Spinal cord (tissue), 10 donors: ENCODE measurements at places on chromosomes 12 and 14. TPM values are rescaled to one million over a fixed set of nuclear protein-coding genes. Genes with fewer than 3 reads are reported as not detected.

Gene RAN
- 265 TPM for total RNA-seq

Gene C12orf54
- 0.50 TPM for total RNA-seq

Gene TAMALIN
- 6.6 TPM for total RNA-seq

Gene LRP1-AS
- total RNA-seq, result not detected

DNA sequence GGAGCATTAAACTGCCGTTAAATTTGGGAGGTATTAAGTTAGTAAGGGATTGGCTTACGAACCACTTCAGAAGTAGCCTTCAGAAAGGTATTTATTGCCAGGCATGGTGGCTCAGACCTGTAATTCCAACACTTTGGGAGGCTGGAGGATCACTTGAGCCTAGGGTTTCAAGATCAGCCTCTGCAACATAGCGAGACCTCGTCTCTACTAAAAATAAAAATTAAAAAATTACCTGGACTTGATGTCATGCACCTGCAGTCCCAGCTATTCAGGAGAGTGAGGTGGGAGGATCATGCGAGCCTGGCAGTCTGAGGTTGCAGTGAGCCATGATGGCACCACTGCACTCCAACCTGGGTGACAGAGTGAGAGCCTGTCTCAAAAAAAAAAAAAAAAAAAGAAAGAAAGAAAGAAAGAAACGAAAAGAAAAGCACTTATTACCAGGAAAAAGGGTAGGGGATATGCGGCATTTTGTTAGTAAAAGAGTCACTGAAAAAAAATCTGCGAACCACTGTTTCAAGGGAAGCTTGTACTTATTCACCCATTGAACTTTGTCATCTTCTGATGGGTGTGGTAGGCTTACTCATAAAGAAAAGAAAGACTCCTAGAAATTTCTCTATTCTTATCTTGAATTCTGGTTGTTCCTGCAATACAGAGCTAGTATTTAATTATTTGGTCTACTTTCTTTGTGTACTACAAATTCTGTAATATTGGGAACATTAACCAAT, 33.6 kb upstream of the PLEKHA5 start:
- no peaks in the 10 kb centered on the region for H3K27me3 ChIP-seq
- no peak overlapping the region for H3K4me3 ChIP-seq
- no peaks in the 10 kb centered on the region for H3K4me1 ChIP-seq
- H3K27ac ChIP-seq, result no peak overlapping the region
- no peaks in the 10 kb centered on the region for H3K36me3 ChIP-seq

DNA sequence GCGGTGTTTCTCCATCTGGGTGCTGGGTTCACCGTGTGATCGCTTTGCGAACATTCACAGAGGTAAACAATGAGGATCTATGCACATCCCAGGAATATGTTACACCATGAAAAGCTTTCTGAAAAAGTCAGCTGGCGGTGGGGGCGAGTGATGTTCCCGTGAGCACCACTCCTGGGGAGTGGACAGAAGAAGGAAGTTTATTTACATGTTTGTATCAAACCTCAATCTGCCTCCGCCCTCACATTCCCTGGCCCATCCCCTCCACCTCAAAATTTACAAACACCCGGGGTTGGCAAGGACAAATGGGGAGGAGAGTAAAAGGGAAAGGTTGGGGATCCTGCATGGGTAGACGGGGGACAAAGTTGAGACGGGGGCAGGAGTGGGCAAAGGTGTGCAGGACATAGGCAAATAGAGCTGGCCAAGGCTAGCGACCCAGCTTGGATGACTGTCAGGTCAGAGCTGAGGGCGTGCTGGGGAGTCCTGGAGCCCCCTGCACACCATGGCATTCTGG, 6.9 kb downstream of the TNFRSF1A start:
- peaks cover 45% of the 10 kb centered on the region for H3K4me1 ChIP-seq
- peaks cover 22% of the 10 kb centered on the region for H3K36me3 ChIP-seq
- H3K27me3 ChIP-seq, result no peaks in the 10 kb centered on the region
- peak overlapping the region; percentile 96 for H3K27ac ChIP-seq
- no peak for DNase-seq

GRCh38 chr12:121812921-121813896, 9.4 kb downstream of the SETD1B start:
- H3K4me1 ChIP-seq, result peaks cover 35% of the 10 kb centered on the region
- H3K27me3 ChIP-seq, result no peaks in the 10 kb centered on the region
- H3K4me3 ChIP-seq, result peak overlapping the region; percentile 56
- no peak for DNase-seq
- H3K36me3 ChIP-seq, result peaks cover 95% of the 10 kb centered on the region

DNA sequence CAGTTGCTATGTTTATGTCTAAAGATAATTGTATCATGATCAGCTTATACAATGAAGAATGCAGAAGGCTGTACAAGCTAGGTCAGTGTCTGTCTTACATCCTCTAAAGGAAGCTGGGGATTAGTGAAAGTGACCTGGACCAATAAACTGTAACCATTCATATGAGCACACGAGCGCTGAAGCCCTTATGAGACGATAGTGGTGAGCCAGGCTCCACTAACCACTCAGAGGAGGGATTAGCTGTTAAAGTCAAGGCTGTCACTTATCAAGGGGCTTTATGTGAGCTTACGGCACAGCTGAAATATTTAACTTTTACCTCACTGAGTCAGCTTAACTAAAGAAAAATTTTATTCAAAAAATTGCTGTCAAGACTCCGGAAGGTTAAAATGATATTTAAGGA, 30.3 kb downstream of the NDUFA12 start:
- H3K27ac ChIP-seq, result no peak overlapping the region
- H3K27me3 ChIP-seq, result no peaks in the 10 kb centered on the region
- H3K4me3 ChIP-seq, result no peak overlapping the region
- no peak for DNase-seq
- H3K36me3 ChIP-seq, result no peaks in the 10 kb centered on the region

GRCh38 chr12:5073054-5073453, 29.4 kb downstream of the KCNA5 start:
- DNase-seq, result no peak
- H3K27me3 ChIP-seq, result no peaks in the 10 kb centered on the region
- no peaks in the 10 kb centered on the region for H3K36me3 ChIP-seq
- no peak overlapping the region for H3K4me3 ChIP-seq

GRCh38 chr12:61998791-61999190, 261.4 kb upstream of the USP15 start:
- no peak overlapping the region for H3K4me3 ChIP-seq
- H3K36me3 ChIP-seq, result no peaks in the 10 kb centered on the region
- DNase-seq, result no peak
- H3K4me1 ChIP-seq, result no peaks in the 10 kb centered on the region
- no peaks in the 10 kb centered on the region for H3K27me3 ChIP-seq

- H3K4me3 ChIP-seq, result no peak overlapping the region
- DNase-seq, result no peak
- no peaks in the 10 kb centered on the region for H3K4me1 ChIP-seq
Observed at GRCh38 chr12:97160277-97160676, 253.2 kb downstream of the NEDD1 start.

- H3K36me3 ChIP-seq, result no peaks in the 10 kb centered on the region
- H3K4me1 ChIP-seq, result peaks cover 4% of the 10 kb centered on the region
- no peak for DNase-seq
- no peak overlapping the region for H3K4me3 ChIP-seq
- H3K27ac ChIP-seq, result no peak overlapping the region
Observed at GRCh38 chr12:126084480-126084879, 1019.2 kb downstream of the AACS start.

- no peaks in the 10 kb centered on the region for H3K27me3 ChIP-seq
- H3K4me3 ChIP-seq, result no peak overlapping the region
- H3K4me1 ChIP-seq, result no peaks in the 10 kb centered on the region
- no peak for DNase-seq
- H3K27ac ChIP-seq, result no peak overlapping the region
Observed at GRCh38 chr12:13141686-13142085, 38.2 kb upstream of the GSG1 start.

GRCh38 chr12:82972624-82973023, 285.9 kb downstream of the TMTC2 start:
- H3K4me1 ChIP-seq, result no peaks in the 10 kb centered on the region
- no peak overlapping the region for H3K4me3 ChIP-seq
- H3K27me3 ChIP-seq, result no peaks in the 10 kb centered on the region
- no peak for DNase-seq

GRCh38 chr14:26427097-26427496, 170.7 kb downstream of the NOVA1 start:
- no peaks in the 10 kb centered on the region for H3K36me3 ChIP-seq
- H3K4me1 ChIP-seq, result no peaks in the 10 kb centered on the region
- H3K27ac ChIP-seq, result no peak overlapping the region

DNA sequence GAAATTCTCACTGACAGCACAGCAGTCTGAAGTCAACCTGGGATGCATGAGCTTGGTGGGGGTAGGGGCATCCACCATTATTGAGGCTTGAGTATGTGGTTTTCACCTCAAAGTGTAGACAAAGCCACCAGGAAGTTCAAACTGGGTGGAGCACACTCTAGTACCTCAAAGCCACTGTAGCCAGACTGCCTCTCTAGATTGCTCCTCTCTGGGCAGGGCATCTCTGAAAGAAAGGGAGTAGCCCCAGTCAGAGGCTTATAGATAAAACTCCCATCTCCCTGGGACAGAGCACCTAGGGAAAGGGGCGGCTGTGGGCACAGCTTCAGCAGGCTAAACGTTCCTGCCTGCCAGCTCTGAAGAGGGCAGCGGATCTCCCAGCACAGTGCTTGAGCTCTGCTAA, 143.0 kb downstream of the KITLG start:
- H3K27ac ChIP-seq, result no peak overlapping the region
- H3K4me3 ChIP-seq, result no peak overlapping the region
- H3K36me3 ChIP-seq, result no peaks in the 10 kb centered on the region
- no peaks in the 10 kb centered on the region for H3K27me3 ChIP-seq
- no peak for DNase-seq

DNA sequence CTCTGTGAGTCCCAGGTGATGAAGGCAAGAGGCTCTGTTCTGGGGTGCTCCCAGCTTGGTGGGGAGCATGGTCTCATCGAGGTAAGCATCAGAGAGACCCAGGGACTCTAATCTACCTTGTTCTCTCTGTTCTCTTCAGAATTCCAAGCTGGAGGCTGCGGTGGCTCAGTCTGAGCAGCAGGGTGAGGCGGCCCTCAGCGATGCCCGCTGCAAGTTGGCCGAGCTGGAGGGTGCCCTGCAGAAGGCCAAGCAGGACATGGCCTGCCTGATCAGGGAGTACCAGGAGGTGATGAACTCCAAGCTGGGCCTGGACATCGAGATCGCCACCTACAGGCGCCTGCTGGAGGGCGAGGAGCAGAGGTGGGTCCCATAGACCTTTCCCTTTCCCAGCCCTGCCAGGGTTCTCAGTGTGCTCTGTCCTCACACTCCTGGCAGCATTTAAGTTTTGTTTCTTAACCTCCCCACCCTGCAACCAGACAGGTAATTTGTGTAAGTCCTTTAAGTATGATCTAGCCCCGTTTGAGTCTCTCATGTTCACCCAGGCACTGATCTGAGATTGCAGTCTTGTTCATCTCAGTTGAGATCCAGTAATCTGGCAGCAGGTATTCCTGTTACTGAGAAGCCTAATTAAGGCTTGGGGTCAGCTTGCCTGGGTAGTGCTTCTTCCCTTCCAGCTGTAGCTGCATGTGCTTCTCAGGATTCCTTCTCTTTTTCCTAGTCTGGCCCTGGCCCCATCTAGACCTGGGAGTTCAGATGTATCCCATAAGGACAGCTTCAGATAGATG, 14.8 kb upstream of the KRT81 start:
- no peaks in the 10 kb centered on the region for H3K36me3 ChIP-seq
- H3K27me3 ChIP-seq, result peaks cover 12% of the 10 kb centered on the region
- DNase-seq, result no peak
- H3K4me3 ChIP-seq, result no peak overlapping the region
- H3K4me1 ChIP-seq, result peaks cover 14% of the 10 kb centered on the region
